ENCODE measurements at places on chromosomes 3 and 15.

DNA sequence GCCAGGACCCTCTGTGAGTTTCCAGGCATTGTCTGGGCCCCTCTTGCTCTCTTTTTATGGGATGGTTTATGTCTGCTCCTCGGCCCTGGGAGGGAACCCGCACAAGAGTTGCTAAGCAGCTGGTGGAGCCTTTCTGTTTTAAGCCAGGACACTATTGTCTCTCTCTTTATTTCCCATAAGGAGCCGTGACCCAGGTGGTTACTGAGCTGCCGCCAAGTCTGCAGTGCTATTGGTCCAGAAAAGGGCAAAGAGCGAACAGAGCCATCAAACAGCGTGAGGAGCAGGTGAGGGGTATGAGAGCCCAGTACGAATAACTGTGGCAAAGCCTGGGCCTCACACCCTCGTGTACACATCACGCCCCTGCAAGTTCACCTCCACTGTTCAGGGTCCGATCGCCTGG lies 280.2 kb downstream of the SHQ1 start:
- no peak for DNase-seq

GRCh38 chr3:12198301-12198700 lies 39.6 kb upstream of the TIMP4 start:
- no peak for DNase-seq

DNA sequence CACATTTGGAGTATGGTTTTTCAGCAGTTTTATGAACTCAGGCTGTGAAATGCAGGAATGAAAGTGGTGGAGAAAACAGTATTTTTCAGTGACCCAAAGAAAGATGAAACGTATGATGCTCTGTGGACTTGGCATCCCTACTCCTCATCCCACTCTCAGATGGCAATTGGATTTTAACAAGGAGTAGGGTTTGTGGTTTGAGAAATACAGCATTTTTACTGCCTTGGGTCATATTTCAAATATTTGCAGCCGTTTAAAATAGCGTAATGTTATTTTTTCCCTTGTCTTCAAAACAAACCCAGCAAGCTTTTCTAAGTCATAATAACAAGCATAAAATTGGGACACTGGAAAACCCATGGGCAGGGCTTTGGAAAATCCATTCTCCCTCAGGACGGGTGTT lies 117.2 kb upstream of the LRIG1 start:
- DNase-seq = no peak

DNA sequence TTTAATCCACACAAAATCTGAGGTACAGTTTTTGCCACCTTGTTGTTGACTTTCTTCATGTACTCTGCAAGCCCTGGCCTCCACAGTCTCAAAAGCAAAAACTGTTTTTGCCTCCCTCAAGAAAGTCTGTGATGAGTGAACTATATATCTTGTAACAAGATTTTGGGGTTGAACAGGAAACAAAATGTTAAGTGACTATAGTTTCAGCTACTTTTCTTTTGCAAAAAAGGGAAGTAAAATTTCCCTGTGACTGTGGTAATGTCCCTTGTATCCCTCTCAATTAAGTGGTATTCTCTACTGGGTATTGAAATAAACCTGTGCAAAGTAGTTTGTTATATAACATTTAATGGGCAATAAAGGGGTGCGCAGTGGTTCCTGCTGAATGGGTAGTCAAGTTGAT lies 21.3 kb upstream of the SCAANT1 start:
- no peak for DNase-seq

GRCh38 chr15:40010686-40011085 lies 28.3 kb downstream of the SRP14 start:
- DNase-seq = peak; percentile 37

DNA sequence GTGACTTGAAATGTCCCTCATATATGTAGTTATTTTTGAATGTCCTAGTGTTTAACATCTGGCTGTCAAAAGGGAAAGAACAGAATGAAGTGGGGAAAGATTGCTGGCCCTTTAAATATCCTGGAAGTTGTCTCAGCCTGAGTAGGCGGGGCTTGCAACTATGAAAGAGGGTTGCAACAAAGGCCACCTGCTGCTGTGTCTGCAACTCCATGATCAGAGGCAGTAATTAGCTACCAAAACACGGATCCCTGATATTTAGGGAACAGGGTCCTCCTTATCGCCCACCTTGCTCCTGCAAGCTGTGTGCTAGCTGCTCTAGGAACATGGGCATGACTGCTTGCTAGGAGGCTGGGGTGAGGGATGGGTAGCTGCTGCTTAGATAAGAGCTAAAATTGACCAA lies 100.2 kb upstream of the CFAP20DC start:
- DNase-seq = no peak

DNA sequence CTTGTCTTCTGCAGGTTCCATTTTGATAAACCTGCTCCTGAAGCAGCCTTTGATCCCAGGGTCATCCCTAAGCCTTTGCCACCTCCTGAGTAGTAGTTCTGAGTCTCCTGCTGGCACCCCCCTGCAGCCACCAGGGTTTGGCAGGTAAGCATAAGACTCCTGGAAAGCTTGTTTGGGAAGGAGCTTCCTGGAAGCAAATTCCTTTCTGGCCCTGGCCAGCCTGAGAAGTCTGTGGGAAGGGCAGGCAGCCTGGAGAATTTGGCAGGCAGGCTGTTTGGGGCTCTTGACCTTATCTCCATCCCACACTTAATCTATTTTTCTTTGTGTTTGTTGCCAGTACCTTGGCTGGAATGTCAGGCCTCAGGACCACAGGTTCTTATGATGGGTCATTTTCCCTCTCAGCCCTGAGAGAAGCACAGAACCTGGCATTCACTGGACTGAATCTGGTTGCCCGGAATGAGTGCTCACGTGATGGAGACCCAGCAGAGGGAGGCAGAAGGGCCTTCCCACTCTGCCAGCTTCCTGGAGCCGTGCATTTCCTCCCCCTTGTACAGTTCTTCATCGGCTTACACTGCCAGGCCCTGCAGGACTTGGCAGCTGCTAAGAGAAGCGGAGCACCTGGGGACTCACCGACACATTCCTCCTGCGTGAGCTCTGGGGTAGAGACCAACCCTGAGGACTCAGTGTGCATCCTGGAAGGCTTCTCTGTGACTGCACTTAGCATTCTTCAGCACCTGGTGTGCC lies 13.4 kb downstream of the ATRIP start:
- no peak for DNase-seq

GRCh38 chr3:141380987-141381386 lies 12.7 kb downstream of the ZBTB38 start:
- no peak for DNase-seq

DNA sequence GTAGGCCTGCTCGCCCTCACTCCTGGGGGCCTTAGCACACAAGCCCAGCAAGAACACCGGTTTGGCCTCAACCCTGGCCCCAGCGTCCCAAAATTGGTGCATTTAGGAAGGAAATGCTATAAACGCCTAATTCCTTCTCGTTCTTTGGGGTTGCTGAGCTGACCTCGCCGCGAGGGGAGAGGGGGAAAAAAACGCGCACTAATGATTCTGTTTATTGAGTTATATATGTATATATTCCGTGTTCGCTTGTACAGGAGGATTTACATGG lies 3.9 kb downstream of the FEZF2 start:
- no peak for DNase-seq

DNA sequence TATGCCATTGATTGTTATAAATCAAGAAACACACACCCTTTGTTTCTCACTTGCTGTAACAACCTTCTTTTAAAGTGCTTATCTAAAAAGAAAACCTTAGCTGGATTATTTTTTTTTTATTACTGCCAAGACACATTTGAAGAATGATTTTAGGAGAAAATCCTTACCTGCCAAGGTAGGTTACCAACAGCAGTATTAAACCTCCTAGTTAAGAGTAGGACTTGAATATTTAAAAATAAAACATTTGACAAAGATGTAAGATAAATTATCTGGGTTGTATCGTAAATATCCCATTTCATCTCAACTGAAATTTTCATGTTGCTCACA lies 192.1 kb downstream of the PDZRN3 start:
- no peak for DNase-seq

- no peak for DNase-seq
Observed at GRCh38 chr15:84937144-84937543, 44.5 kb upstream of the PDE8A start.

- no peak for DNase-seq
Observed at GRCh38 chr3:113600418-113601182, 68.2 kb downstream of the SIDT1 start.

GRCh38 chr3:196194542-196194915 lies 16.7 kb downstream of the ZDHHC19 start:
- no peak for DNase-seq

DNA sequence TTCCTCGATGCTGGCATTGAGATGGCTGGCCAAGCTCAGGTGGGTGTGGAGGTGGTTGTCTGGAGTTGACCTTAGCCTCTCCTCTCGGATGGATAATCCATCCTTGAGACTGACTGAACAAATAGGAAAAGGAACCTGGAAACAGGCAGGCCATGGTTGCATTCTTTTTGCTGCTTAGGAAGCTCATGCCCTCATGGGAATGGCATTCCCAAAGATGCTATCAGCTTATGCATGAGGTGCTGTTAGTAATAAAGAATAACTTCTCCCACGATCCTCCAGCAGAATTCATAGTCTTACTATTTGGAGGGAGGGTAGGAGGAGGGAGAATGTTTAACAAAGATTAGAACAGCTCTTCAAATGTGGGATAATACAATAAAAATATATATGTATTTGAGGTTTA lies 303.0 kb upstream of the TPM1 start:
- peak; percentile 17 for DNase-seq

DNA sequence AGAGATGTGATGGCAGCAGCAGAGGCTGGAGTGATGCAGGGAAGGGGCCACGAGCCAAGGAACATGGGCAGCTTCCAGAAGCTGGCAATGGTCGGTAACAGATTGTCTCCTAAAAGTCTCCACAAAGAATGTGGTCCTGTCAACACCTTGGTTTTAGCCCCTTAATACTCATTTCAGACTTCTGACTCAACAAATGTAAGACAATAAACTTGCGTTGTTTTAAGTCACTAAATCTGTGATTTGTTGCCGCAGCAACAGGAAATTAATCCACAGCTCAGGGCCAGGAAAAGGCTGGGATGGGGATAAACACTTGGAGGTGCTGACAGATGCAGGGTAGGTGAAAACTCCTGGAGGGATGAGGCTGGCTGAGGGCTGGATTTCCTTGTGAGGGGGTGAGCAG lies 69.9 kb downstream of the OXNAD1 start:
- DNase-seq = no peak

DNA sequence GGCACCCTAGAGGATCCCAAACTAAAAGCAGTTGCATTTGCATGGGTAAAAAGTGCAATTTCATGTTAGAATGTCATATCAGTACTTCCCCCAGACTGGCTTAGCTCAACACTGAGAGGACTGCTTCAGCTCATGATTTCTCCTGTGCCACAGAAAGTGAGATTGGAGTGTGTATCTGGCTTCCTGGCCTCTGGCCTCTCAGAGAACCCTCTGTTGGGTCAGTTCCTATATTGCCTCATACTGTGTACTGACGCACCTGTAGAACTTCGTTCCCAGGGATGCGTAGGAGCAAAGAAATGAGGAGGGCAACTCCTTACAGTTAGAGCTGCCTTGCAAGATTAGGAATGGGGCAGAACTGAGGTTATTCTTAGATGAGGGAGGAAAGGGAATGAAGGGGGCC lies 340.8 kb downstream of the TIGIT start:
- DNase-seq = no peak

DNA sequence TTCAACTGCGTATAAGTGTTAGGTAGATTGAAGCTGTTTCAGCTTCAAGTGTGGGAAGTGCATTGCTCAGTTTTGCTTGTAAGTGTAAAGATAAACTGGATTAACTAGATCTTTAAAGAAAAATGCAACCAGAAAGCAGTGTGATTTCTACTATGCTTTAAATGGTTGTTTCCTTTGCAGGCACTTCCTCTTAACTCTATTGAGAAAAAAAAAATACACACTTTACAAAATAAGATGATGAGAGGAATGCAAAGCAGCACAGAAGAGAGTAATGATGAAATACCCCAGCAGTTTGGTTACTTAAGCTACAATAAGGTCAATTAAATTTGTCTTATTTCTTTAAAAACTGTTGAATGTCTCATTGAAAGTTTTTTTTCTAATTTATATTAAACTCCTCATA lies 40.8 kb downstream of the DPH6 start:
- no peak for DNase-seq

GRCh38 chr15:95138604-95139270 lies 907.4 kb downstream of the MCTP2 start:
- no peak for DNase-seq

- DNase-seq = no peak
Observed at GRCh38 chr15:87805117-87805820, 451.3 kb downstream of the NTRK3 start.

GRCh38 chr3:186784820-186785494 lies 1.6 kb downstream of the EIF4A2 start:
- DNase-seq = no peak

- peak; percentile 66 for DNase-seq
Observed at GRCh38 chr3:105355408-105356061, 11.2 kb upstream of the ALCAM start.

GRCh38 chr15:44535523-44536301 lies 1.2 kb upstream of the EIF3J start:
- peak; percentile 35 for DNase-seq

DNA sequence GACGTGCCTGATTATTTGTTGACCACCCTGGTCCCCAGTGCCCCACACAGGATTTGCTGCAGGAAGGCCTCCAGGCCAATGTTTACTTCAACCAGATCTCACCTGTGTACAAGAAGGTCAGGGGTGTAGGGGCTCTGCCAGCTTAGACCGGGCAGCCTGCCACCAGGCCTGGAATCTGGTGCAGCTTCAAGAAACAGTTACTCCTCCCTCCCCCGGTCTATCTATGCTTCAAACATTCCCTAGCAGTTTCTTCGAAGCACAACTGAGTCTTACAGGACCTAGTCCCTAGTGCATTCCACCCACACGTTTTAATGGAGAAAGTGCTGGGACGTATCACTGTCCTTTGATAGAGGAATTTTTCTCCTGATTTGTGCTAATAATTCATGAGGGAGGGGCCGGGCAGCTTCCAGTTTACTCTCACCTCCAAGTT lies 8.0 kb downstream of the SH3BP5 start:
- DNase-seq = no peak

GRCh38 chr3:149481491-149481890 lies 7.0 kb downstream of the TM4SF4 start:
- DNase-seq = no peak

DNA sequence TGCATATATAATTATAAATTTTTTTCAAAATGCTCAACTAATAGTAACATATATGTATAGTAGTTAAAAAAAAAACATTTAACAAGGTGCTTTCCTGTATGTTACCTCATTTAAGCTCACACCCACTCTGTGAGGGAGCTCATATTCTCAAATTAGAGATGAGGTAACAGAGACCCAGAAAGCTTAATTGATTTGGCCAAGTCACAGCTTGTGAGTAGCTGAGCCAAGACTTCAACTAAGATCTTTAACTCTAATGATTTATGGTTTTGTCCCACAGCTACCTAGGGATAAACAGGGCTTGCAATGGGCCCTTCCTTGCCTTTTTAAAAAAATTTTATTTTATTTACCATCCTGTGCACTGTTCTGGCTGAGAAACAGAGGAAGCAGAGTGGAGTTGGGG lies 230.0 kb upstream of the GOLIM4 start:
- DNase-seq = no peak

- no peak for DNase-seq
Observed at GRCh38 chr3:137471130-137471529, 293.0 kb upstream of the SOX14 start.

GRCh38 chr15:83106994-83107840 lies at the start of gene TM6SF1:
TM6SF1 (plus strand) TSS chr15:83107645; CDS start chr15:83107681, 36 bp downstream.
- DNase-seq = peak; percentile 80
